Hematopoietic multipotent progenitor cell (in vitro differentiated cells): ENCODE measurements at places on chromosomes 12 and 14.

DNA sequence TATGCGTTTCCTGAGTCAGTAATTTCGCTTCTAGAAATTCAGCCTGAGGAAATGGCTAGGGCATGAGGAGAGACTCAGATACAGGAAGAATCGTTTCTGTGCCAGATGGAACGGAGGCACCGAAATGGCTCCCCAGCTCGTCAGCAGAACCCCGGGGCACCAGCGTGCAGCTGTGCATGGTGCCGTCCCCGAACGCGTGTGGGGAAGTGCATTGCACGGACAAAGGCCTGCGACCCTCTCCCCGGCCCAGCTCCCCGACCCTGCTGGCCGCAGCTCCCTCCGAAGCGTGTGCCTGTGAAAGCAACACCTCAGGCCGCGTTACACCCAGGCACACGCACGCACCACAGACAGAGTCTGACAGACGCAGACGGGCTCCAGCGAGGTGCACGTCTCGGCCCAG is 82.9 kb downstream of the NOC4L start:
- DNase-seq = no peak

DNA sequence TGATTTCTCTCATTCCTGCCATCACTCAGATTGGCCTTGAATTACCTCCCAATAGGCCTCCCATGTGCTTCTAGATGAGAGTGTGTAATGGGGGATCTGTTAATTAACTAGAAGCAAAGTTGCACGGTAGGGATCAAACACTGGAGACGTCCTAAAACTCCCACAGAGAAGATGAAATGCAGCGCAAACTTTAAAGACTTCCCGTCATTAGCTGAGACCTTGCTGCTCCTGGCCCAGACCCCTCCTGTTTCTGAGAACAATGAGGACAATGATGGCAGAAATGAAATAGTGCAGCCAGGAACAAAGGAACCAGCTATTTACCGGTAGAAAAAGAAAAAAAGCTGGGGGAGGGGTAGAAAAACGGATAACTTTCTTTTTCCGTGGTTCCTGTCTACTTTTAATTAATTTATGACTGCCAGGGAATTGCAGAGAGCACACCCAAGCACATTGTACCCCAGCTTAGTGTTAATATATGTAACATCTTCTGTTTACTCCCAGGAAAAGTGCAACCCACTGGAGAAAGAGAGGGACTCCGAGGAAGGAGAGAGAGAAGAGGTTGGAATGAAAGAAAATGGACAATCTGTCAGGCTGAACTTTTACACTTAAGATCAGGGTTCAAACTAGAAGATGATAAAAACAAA is 280.7 kb upstream of the SOX5 start:
- DNase-seq = no peak

GRCh38 chr14:65296402-65296801 is 116.1 kb upstream of the FUT8 start:
- DNase-seq = no peak

GRCh38 chr14:104542871-104543830 is 36.4 kb upstream of the C14orf180 start:
- DNase-seq = no peak

GRCh38 chr14:76348898-76349297 is 27.0 kb upstream of the ESRRB start:
- no peak for DNase-seq

GRCh38 chr14:37035401-37035800 is 137.0 kb downstream of the SLC25A21 start:
- DNase-seq = no peak

- no peak for DNase-seq
Measured at GRCh38 chr12:31029468-31029867, 44.2 kb upstream of the DDX11 start.

DNA sequence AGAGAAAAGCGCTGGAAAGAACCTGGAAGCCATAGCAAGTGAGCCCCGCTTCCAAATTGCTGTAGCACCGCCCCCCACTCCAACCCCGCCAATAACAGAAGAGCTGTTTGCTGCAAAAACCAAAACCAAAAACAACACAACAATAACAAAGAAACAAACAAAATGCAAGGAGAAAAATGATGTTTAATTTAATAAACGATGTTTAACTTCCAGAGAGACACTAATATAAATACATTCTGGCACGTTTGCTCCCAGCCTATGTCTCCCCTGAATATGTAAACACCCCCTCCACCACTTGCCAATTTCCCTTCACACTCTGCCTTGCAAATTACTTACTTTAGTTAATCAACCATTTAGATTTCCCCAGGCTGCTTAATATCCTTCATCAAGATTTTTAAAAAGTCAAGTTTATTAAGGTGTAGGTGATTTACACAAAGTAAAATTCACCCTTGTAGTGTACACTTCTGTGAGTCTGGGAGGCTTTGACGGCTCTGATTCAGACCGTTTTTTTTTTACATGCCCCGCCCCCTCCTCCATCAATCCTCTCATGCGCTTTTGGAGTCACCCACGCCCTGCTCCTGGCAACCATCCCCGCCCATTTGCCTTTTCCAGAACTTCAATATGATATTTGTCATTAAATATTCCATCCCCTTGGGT is 482 bp upstream of the IFI27L2 start:
- peak; percentile 50 for DNase-seq

DNA sequence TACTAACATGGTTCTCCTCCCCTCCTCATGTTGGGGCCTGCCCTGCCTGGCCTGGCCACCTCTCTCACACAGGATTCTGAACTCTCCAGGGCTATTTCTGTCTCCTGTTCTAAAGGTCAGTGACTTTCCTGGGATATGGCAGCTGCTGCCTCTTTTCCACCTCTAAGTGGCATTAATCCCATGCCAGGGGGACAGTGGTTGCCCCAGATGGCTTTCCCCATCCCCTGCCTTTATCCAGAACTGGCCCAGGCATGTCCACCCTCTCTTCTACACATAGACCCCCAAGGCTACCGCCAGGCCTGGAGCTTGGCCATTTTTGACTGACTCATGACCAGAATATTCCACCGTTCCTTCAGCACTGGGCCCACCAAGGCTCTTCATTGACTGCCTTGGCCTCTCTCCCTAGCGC is 90.4 kb downstream of the IRF2BPL start:
- no peak for DNase-seq

- DNase-seq = no peak
Measured at GRCh38 chr14:33930439-33930838, 20.4 kb downstream of the EGLN3 start.

DNA sequence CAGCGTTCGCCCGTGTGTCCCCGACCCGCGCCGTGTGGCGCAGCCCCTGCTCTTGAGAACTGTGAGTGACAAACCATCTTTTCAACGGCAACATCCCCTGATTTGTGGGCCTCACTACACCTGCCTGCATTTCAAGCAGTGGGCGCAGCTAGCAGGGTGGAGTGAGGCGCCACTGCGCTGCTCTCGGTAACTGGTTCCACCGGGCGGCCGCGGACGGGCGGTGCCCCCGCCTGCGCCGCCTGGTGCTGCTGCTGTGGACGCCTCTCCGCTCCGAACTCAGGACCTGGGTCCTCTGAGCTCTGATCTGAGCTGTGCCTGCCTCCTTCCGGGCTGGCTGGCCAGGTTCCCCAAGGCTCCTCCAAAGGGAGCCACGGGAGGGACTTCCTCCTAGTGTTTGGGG is 5.9 kb upstream of the DEGS2 start:
- DNase-seq = no peak

- DNase-seq = peak; percentile 44
Measured at GRCh38 chr14:61025251-61026223, 44.5 kb downstream of the SLC38A6 start.

DNA sequence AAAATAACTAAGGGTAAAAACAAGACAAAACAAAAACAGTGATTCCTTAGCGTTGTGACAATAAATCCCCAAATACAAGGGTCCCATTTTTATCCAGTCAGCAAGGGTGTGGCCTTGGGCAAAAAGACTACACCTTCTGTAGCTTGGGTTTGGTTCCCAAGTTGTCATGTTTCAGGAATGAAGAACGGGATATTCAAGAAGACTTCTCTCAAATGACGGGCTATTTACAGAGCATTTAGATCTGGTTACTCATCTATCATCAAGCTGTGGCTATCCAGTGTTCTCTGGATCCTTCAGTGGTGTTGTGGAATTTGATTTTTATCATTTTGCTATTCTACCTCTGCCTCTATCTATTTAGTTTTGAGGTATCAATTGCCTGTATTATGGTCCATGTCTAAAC is 219.7 kb downstream of the SLC25A21 start:
- no peak for DNase-seq

- DNase-seq = no peak
Measured at GRCh38 chr14:93464271-93464670, 33.5 kb downstream of the UNC79 start.

GRCh38 chr14:22561661-22562579 is 27.1 kb downstream of the DAD1 start:
- no peak for DNase-seq

DNA sequence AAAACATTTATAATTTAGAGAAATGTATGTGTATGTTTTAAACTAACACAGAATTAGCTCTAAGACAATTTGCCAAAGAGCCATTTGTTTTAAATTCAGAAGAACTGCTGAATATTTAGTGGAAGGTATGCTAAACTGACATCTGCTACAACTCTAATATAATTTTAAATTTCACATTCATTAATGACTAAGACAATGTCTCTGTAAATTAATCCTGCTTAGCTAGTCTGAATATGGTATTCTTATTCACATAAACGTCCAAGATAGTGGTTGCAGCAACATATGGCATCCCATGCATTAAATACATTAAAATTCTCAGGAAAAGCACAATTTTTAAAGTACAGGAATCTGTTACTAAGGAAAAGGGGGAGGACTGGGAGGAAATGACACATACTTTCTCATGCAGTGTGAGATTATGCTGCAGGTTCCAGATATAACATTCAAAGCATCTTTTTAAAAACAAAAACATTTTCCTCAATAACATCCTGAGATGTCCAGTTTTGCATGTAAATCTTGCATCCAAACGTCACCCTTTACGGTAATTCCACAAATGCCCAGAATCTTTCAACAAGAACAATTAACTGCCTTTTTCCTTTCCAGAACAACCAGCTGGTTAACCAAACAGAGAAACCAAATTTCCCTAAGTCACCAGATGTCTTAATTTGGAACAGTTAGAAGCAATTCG is 26.9 kb downstream of the WDR89 start:
- DNase-seq = no peak
